ENCODE measurements at places on chromosomes 2 and 18. TPM values are rescaled to one million over a fixed set of nuclear protein-coding genes. Genes with fewer than 3 reads are reported as not detected.

The ABHD1 gene
- 0.47 TPM for polyA plus RNA-seq

The ICA1L gene
- polyA plus RNA-seq: 14.4 TPM

DNA sequence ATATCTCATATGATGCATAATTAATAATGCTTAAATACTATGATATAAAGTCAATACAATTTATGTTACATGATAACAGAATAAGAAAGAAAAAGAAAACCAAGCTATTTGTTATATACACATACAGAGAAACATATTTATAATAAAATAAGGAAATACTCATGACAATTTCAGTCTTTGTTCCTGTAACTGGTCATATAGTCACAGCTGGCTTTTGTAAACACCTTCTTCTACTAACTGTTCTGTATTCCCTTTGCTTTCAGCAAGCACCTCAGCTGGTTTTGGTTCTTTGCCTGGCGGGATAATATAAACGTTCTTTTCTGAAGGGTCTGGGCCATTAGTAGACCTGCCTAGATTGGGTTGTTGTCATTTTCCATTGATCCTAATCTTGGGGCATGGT, 158.5 kb downstream of the COPS8 start:
- DNase-seq: no peak

The LYG1 gene
- polyA plus RNA-seq: 4.5 TPM

The ERICH2 gene
- 0.92 TPM for polyA plus RNA-seq

The AKAIN1 gene
- 0.39 TPM for polyA plus RNA-seq

DNA sequence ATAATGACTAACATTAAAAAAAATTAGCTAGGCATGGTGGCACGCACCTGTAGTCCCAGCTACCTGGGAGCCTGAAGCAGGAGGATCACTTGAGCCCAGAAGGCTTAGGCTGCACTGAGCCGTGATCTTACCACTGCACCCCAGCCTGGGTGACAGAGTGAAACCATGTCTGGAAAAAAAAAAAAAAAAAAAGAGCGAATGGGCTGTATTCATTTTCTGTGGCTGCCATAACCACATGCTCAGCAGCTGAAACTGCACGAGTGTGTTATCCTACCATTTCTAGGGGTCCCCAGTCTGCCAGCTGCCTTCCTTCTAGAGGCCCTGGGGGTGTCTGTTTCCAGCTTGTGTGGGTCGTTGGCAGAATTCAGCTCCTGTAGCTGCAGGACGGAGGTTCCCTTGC, 247.8 kb downstream of the EIPR1 start:
- no peak for DNase-seq

The SPAST gene
- polyA plus RNA-seq: 19.6 TPM

The MAPRE2 gene
- polyA plus RNA-seq: 25.1 TPM

Data from muscle of arm (tissue), 14 donors.